Mucosa of descending colon (tissue), 3 donors: ENCODE measurements at places on chromosomes 4 and X. TPM values are rescaled to one million over a fixed set of nuclear protein-coding genes. Genes with fewer than 3 reads are reported as not detected.

Gene YY2
- total RNA-seq = 1.2 TPM

Gene CCDC149
- total RNA-seq = 14.1 TPM

Gene GJB1
- total RNA-seq = 78.9 TPM

Gene IBSP
- total RNA-seq = not detected

Gene TMEM271
- not detected for total RNA-seq

Gene FABP2
- total RNA-seq = 12.1 TPM

Gene CCNQ
- total RNA-seq = 16.0 TPM

Gene EPGN
- total RNA-seq = not detected

GRCh38 chrX:16465081-16465876, 184.7 kb upstream of the S100G start:
- no peak for DNase-seq

DNA sequence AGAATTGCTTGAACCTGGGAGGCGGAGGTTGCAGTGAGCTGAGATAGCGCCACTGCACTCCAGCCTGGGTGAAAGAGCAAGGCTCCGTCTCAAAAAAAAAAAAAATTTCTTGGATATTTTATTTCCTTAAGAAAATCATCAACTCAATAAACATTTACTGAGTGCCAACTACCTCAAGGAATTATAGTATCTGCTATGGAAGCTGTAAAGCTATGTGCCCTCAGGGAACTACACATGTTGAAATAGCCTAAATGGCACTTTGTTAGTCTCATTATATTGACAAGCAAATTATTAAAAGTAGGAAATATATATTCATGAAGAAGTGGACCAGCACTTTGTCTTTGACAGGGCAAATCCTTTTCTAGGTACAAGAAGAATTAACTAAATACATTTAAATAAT, 40.8 kb downstream of the ELOVL6 start:
- no peak for DNase-seq

DNA sequence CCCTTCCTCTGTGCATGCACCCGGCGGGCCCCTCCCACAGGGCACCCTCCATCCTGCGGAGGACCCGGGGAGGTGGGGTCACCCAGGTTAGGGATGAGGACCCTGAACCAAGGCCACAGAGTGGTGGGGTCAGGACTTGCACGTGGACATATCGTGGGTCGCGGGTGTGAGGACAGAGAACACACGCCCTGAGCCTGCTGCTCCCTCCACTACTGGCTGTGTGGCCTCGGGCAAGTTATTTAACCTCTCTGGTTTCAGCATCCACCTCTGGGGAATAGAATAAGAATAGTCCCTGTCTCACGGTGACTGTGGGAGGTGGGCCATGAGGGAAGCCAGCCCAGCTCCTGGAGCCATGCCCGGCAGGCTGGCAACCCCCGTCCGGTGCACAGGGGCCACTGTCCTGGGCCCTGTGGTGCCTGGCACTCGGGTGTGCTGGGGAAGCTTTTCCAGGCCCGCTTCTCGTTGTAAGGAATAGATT, 5.1 kb downstream of the PSAPL1 start:
- DNase-seq = no peak

- no peak for DNase-seq
Measured at GRCh38 chr4:41791557-41791956, 43.0 kb upstream of the PHOX2B start.

DNA sequence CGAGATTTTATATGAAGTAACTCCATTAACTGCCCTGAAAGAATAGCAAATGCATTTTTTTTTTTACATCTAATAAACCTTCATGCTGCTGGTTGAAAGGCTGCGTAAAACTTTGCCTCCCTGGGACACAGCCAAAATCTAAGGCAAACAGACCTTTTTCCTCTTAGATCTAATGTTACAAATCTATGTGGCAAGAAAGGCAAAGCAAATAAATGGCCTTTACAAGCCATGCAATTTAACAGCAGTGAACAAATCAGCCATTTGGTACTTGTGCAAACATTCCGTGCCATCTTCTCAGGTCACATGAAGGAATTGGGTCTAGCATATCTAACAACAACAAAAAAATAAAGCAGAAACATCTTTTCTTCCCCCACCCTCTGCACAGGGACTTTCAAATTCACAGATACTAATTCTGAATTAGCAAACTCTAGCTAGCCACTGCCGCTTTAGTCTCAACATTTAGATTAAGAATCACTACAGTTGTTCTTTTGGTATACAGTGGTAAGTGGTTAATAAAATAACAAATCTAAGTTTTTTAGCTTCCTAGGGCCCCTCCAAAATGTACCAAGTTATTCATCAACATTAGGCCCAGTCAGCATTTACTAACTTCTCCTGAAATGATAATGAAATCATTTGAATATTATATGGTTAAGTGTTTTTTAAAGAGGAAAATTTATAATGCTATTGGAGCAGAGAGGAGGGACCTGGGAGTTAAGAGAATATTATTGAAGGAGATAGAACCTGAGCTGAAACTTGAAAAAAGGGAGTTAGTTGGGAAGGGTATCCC, 593.8 kb downstream of the SMARCA1 start:
- DNase-seq = no peak

DNA sequence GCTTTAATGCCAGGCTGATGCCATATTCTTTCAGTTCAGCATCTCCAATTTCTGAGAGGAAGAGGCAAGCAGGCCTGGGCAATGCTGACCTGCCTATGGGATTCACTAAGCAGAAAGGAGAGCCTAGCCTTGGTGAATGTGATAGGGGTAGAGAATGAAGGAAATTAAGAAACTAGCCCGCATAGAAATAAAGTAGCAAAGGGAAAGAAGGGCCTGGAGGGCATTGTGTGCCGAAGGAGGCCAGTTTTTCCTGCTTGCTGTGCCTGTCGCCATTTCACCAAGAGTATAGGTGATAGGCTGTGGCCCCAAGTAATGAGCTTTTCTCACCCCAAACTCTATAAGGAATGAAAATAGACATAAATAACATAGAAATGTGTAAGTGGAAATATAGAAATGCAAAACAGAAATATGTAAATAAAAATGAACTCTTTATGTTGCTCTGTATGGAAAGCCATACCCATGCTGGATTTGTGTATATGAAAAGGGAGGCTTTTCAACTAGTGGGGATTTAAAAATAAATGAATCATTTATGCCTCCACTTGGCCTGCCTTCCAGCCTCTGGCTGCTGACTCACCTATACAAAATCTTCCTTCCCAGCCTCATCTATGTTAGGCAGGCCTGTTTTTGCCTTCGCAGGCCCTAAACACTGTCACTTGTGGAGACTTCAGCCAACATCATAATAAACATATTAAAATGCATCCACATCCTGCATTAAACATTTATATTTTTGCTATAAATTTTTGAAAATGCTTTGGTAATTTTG, 5.1 kb upstream of the OCRL start:
- no peak for DNase-seq

- no peak for DNase-seq
Measured at GRCh38 chr4:61921920-61922319, 721.8 kb downstream of the ADGRL3 start.

DNA sequence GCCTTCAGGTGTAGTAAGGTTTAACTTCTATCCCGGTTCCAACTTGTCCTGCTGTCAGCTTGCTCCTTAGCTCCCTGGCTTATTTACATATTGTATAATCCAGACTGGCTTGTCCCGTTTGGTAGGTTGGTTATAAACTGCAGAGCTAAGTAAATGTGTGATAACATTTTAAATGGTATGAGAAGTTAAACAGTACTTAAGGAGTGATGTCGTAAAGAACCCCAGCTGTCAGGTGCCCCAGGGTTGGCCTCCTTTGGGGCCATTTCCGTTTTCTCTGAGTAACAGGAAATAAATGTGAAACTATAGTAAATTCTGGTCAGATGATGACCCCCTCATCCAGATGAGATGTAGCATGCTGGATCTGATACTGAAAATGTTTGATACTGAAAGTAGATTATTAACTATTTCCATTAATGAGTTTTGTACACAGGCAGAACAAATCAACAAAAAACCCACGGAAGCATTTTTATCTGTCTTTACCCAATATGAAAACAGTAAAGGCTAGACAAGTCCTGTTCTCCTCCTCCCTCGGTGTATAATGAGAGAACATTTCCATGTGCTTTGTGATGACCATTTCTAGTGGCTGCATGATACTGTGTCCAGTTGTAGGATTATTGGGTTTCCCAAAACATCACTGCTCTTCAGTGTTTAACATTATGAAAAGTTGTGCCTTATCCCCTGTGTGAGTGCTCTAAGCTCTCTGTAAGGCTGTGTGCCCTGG, 22.4 kb downstream of the GAB1 start:
- DNase-seq = peak; percentile 92

DNA sequence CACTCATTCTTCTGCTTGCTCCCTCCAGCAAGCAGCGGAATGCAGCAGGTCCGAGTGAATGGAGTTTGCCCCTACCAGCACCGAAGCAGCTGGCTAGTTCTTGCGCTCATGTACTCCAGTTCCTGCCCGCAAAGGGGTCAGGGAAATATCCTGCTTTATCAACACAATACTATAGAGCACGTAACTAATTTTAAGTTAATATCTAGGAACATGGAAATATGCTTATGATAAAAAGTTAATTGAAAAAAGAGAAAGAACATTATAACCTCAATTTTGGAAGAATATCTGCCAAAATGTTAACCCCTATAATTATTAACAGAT, 195.6 kb downstream of the SNCA start:
- no peak for DNase-seq

DNA sequence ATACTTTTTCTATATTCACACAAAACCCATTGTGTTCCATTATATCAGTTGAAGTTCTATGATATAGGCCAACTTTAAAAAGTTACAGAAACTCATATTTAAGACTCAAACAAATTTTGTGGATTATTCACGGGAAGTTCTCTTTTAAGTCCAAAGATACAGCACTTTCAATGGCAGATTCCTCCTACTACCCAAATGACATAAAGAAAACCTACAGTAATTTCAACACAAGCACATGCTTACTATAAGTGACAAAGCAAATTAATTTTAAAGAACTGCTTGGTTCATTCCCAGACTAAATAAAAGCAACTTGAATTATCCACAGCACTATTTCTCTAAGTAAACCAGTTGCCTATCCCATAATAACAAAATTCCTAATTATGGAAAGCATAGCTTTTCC, 4.1 kb downstream of the PPA2 start:
- no peak for DNase-seq

DNA sequence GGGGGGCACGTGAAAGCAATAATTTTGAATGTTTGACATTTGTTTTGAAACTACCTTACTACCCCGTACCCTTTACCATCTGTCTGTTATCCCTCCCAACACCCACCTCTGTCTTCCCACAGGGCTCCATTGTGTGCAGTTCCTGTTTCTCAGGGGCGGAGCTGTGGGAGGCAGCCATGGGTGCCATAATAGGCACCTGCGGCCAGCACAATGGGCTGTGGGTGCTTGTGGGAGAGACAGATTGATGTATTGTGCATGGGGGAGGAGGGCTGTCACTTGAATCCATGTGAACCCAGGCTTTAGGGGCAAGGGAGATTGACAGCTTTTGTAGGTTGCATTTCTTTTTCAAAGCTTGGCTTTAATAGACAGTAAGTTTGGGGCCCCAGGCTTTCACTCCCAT, 122.6 kb upstream of the CXorf66 start:
- no peak for DNase-seq

DNA sequence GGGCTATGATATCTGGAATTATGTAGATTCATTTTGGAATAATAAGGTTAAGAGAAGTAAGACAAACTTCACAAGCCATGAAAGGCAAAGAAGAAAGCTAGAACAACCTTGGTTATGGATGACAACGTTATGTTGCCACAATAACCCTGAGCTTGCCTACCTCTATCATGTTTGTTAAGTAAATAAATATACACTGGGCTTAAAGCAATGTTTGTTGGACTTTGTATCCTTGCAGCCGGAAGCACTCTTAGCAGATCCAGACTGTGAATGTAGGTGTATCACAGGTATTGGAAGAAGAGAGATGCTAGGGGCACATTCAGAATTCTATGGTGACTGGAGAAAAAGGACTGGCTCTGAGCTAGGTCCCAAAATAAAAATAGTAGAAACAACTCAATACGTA, 214.4 kb downstream of the HS3ST1 start:
- DNase-seq = no peak

GRCh38 chrX:149721778-149722177, 9.9 kb downstream of the MAGEA11 start:
- DNase-seq = no peak

GRCh38 chrX:100880368-100880767, 6.2 kb upstream of the NOX1 start:
- no peak for DNase-seq

DNA sequence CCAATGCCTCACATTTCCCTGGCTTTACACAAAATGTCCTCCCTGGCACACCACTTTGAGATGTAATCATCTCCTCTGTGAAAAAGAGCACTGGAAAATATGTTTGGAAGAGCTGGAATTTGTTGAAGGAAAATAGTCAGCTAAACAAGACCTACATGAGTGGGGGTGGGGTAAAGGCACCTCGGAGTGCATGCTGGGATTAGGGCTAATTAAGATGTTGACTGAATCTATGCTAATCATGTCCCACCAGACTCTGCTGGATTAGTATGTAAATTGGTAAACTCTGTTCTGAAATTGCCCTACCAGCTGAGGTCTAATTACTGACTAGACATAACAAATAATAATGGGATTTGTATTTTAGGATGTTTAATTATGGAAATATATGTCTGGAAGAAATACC, 46.8 kb upstream of the MID1 start:
- DNase-seq = no peak

- DNase-seq = peak; percentile 63
Measured at GRCh38 chr4:3436798-3437581, 4.8 kb upstream of the HGFAC start.

DNA sequence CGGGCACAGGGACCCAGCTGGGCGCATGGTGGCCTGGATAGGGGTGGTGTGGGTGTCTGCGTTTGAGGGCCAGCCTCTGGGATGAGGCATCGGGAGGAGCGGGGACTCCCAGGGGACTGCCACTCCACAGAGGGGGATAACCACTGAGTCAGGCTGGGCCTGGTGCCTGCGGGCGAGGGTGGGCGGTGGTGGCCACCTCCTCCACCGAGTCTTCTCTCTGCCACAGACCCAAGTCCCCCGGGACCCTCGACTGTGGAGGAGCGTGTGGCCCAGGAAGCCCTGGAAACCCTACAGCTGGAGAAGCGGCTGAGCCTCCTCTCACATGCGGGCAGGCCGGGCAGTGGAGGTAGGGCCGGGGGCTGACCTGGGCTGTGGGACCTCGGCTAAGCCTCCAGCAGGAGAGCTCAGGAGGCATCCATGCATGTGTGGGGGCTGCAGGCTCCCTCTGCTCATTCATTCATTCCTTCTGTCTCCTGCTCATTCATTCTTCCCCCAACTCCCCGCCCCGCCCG, 26.4 kb downstream of the DOK7 start:
- no peak for DNase-seq

- DNase-seq = no peak
Measured at GRCh38 chrX:21412883-21413282, 38.7 kb downstream of the CNKSR2 start.

- no peak for DNase-seq
Measured at GRCh38 chr4:71663780-71664179, 120.1 kb downstream of the GC start.

- no peak for DNase-seq
Measured at GRCh38 chr4:189436207-189436606, 504.5 kb upstream of the FRG1 start.

DNA sequence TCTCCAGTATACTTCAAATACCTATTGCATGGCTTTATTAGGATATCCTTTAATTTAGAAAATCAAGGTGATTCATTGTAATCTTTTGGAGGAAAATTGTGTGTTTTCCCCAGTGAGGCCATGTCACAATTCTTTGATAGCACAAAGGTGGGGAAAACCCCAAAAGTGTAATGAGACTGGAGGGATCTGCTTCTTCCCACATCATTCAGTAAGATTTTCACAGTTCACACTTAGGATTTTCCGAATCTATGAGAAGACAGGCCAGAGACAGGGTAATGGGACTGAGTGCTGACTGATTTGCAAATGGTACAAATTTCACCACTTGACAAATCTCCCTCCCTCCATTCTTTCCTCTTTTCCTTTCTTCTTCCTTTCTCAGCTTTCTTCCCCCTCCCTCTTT, 181.1 kb downstream of the MGST2 start:
- DNase-seq = no peak
